ENCODE measurements at places on chromosomes 16 and 17. TPM values are rescaled to one million over a fixed set of nuclear protein-coding genes. Genes with fewer than 3 reads are reported as not detected.
A peak's percentile ranks its signal among the peaks of the same experiment; 100 is the strongest.

- DNase-seq: peak; percentile 94
- no peaks in the 10 kb centered on the region for H3K27me3 ChIP-seq
- H3K36me3 ChIP-seq: no peaks in the 10 kb centered on the region
- H3K4me3 ChIP-seq: peak overlapping the region; percentile 67
Measured at GRCh38 chr16:67936880-67937605, 393 bp upstream of the PSMB10 start.

DNA sequence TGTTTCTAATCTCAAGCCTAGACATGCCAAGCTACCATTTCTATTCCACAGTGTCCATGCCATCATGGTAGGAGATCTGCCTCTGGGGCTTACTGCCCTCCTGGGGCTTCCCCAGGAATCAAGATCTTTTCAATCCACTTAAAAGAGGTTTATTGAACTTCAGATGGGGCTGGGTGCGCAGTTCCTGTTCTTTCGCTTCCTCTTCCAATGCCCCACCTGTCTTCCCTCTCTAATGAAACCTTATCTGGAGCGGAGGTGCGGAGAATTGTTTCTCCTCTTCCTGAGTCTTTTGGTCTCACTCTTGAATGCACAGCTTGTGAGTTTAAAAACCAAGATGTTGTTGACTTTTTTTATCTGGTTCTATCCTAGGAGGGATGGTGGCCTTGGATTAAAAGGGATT lies 30.4 kb upstream of the METTL16 start:
- H3K4me1 ChIP-seq: peaks cover 28% of the 10 kb centered on the region
- peak overlapping the region; percentile 14 for H3K4me3 ChIP-seq
- no peaks in the 10 kb centered on the region for H3K27me3 ChIP-seq
- peak; percentile 58 for DNase-seq

- no peak for DNase-seq
- peaks cover 5% of the 10 kb centered on the region for H3K4me1 ChIP-seq
- H3K36me3 ChIP-seq: no peaks in the 10 kb centered on the region
Measured at GRCh38 chr17:28120766-28121165, 78.3 kb downstream of the NLK start.

CES1 gene
- total RNA-seq: 8.1 TPM

UBTF gene
- 89.3 TPM for total RNA-seq

- DNase-seq: no peak
- no peak overlapping the region for H3K27ac ChIP-seq
- H3K4me3 ChIP-seq: no peak overlapping the region
- no peaks in the 10 kb centered on the region for H3K4me1 ChIP-seq
Measured at GRCh38 chr16:78134944-78135619, 35.6 kb downstream of the WWOX start.

CORO6 gene
- total RNA-seq: 28.9 TPM

DNA sequence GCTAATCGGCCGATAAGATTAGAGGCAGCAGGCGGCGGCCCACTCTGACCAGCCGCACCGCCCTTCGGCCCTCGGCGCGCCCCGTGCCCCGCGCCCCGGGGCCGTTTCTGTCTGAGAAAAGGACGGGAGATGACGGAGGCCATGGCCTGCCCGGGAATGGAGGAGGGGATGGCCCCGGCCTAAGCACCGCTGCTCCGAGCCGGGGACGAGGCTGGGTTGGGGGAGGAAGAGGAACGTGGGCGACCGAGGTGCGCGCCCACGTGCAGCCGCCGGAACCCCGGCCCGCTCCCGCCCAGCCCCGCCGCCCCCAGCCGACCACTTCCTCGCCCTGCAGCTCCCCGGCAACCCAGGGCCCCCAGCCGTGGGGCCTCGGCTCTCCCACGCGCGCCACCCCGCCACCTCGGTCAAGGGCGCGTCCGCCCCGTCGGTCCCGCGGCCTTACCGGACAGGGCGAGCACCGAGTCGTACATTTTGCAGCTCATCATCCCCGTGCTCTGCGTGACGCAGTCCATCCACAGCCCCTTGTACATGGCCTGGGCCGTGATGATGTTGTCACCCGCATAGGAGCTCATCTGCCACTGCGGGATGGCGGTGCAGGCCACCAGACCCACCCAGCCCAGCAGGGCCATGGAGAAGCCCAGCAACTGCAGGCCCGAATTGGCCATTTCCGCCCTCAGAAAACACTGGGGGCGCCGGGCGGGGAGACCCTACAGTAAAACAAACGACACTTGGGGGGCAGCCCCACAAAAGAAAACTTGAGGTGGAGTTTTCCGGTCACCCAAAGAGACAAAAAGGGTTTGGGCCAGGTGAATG lies 693 bp downstream of the CLDN7 start:
- peaks cover 24% of the 10 kb centered on the region for H3K36me3 ChIP-seq
- H3K4me3 ChIP-seq: peak overlapping the region; percentile 57
- peak; percentile 64 for DNase-seq
- peaks cover 31% of the 10 kb centered on the region for H3K4me1 ChIP-seq
- peaks cover 10% of the 10 kb centered on the region for H3K27me3 ChIP-seq
- H3K27ac ChIP-seq: peak overlapping the region; percentile 82

KRT39 gene
- not detected for total RNA-seq

TMEM88 gene
- 10.5 TPM for total RNA-seq

GRCh38 chr17:64653325-64653984 lies 8.7 kb downstream of the SMURF2 start:
- no peaks in the 10 kb centered on the region for H3K36me3 ChIP-seq
- no peak for DNase-seq
- H3K4me3 ChIP-seq: no peak overlapping the region
- H3K4me1 ChIP-seq: no peaks in the 10 kb centered on the region
- no peaks in the 10 kb centered on the region for H3K27me3 ChIP-seq
- H3K27ac ChIP-seq: no peak overlapping the region

- no peaks in the 10 kb centered on the region for H3K36me3 ChIP-seq
- no peaks in the 10 kb centered on the region for H3K4me1 ChIP-seq
- no peaks in the 10 kb centered on the region for H3K27me3 ChIP-seq
Measured at GRCh38 chr16:64174327-64174726, 947.5 kb downstream of the CDH11 start.

MIEF2 gene
- total RNA-seq: 24.8 TPM

DNA sequence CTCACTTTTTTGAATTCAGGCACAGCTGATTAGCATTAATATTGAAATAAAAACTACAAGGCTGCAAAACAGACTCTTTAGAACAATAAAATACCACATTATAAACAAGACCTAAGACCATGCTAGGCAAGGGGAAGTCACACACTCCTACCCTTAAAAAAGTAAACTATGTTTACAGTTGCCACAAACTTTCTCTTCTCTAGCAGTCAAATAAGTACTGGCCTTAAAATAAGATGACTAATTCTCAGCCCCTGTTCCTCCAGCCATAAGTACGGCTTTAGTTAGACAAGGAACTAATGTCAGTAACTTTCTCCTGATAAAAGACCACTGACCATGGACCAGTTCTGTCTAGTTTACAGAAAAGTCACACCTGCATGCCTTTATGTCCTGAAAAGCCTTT lies 19.5 kb upstream of the CPHXL start:
- no peak overlapping the region for H3K4me3 ChIP-seq
- H3K27me3 ChIP-seq: no peaks in the 10 kb centered on the region
- DNase-seq: no peak
- no peaks in the 10 kb centered on the region for H3K36me3 ChIP-seq

DNA sequence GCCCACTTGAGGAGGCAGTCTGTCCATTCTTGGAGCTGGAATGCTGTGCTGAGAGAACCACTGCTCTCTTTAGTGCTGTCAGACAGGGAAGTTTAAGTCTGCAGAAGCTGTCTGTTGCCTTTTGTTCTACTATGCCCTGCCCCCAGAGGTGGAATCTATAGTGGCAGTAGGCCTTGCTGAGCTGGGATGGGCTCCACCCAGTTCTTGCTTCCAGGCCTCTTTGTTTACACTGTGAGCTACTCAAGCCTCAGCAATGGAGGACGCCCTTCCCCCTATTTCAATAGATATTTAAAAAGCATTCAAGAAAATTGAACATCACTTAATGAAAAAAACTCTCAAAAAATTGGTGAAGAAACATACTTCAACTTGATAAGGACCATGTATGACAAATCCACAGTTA lies 313.5 kb downstream of the PHKB start:
- H3K27me3 ChIP-seq: no peaks in the 10 kb centered on the region
- no peaks in the 10 kb centered on the region for H3K36me3 ChIP-seq
- no peak overlapping the region for H3K4me3 ChIP-seq
- DNase-seq: no peak
- no peak overlapping the region for H3K27ac ChIP-seq
- no peaks in the 10 kb centered on the region for H3K4me1 ChIP-seq

DNA sequence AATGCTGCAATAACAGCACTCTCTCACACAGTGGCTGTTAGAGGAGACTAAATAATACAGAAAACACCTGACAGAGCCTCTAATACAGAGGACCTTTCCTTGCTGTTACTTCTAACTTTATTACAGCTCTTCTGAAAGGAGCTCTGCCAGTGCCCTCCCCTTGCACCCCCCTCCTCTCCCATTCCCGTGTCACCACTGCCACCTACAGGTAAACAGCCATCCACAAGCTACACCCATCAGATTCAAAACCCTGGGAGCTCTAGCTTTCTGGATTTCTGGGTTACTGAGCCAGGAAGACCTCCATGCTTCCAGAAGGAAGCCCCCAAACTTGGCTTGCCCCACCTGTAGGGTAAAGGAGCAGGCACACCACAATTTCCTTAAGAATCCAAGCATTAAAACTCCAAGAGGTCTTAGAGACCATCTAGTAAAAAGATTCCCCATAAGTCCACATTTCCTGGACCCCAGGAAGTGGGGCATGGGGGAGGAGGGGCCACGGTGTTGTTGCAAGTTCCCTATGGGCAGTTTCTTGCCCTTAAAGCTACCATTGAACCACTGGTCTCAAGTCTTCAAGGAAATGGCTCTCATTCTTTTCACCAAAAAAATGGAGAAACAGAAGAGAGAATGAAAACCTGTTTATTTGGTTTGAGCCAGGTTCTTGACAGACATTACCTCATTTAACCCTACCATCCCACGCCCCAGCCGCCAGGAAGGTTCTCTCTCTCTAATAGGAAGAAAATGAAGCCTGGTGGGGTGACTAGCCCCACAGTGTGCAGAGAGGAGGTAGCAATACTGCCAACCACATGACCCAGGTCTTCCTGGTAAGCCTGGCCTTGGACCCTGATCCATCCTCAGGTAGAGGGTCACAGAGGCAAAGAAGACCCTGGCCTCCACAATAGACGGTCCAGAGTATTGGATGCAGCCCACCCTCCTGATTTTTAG lies 52.8 kb downstream of the TOM1L2 start:
- no peaks in the 10 kb centered on the region for H3K4me1 ChIP-seq
- no peak overlapping the region for H3K4me3 ChIP-seq
- no peaks in the 10 kb centered on the region for H3K27me3 ChIP-seq
- peak; percentile 62 for DNase-seq

DNA sequence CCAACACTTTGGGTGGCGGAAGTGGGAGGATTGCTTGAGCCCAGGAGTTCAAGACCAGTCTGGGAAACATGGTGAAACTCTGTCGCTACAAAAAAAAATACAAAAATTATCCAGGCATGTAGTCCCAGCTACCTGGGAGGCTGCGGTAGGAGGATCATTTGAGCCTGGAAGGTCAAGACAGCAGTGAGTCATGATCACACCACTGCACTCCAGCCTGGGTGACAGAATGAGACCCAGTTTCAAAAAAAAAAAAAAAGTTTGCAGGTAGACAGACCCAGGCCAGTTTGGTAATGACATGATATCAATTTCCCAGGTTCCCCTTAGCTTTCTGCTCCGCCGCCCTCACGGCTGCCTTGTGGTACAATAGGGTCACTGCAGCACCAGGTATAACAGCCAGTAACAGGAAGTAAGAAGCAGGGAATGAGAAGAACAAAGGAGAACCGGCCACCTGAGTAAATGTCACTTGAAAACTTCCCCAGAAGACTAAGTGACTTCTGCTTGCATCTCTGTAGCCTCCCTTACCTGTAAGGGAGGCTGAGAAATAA lies 201.2 kb upstream of the HSBP1 start:
- H3K36me3 ChIP-seq: no peaks in the 10 kb centered on the region
- no peak overlapping the region for H3K27ac ChIP-seq
- no peaks in the 10 kb centered on the region for H3K27me3 ChIP-seq
- DNase-seq: no peak
- no peaks in the 10 kb centered on the region for H3K4me1 ChIP-seq

DNA sequence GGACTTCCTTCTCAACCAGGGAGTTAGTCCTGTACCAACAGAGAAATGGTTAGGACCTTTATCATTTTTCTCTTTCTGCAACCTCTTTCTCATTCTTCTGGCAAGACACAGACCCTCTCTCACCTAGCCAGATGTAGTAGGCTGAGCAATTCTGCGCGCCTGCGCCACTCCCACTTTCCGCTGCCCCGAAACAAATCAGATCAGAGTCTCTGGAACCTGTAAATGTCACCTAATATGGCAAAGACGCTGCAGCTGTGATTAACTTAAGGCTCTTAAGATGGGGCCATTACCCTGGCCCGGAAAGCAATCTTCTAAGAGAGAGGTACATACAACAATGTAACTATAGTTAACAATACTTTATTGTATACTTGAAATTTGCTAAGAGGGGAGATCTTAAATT lies 94.3 kb upstream of the ASIC2 start:
- no peak for DNase-seq
- no peaks in the 10 kb centered on the region for H3K36me3 ChIP-seq
- H3K27me3 ChIP-seq: no peaks in the 10 kb centered on the region
- no peak overlapping the region for H3K4me3 ChIP-seq
- no peaks in the 10 kb centered on the region for H3K4me1 ChIP-seq
- H3K27ac ChIP-seq: no peak overlapping the region

PPM1E gene
- total RNA-seq: not detected

DNA sequence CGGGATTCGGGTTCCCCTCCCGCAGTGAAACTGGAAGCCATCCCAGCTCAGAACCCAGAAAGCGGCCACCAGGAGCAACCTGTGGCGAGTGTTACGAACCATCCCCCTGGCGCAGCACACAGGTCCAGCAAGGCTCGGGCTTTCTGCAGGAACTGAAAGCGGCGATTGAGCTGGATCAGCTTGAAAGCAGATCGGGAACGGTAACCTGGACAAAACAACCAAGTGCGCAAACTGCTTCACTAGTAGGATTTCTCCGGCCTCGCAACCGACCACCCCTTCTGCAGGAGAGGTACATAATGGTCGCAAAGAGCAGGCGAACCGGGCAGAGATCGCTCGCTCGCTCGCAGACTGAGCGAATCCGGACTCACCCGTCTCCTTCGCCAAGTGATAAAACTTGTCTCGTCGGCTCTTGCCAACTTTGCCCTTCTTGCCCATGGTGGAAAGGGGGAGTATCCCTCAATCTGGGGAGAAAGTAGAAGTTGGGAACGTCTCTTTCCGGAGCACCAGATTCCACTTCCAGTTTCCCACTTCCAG lies 696 bp upstream of the PSMC5 start:
- peaks cover 65% of the 10 kb centered on the region for H3K36me3 ChIP-seq
- no peaks in the 10 kb centered on the region for H3K27me3 ChIP-seq
- H3K27ac ChIP-seq: peak overlapping the region; percentile 90
- no peak for DNase-seq
- peak overlapping the region; percentile 76 for H3K4me3 ChIP-seq

DNA sequence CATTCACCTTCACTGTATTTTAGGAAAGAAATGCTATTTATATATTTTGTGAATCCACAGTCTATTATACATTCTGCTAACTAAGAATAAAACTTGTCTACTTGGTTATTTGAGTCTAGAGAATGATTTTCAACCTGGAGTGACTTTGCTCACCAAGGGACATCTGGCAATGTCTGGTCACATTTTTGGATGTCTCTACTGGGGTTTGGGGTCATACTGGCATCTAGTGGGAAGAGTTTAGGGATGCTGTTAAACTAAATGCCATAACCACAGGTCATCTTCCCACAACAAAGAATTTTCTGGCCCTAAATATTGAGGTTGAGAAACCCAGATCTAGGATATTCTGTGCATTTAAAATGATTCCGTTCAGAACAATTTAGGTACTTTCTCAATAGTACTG lies 26.0 kb downstream of the KCNJ16 start:
- H3K36me3 ChIP-seq: no peaks in the 10 kb centered on the region
- DNase-seq: no peak
- no peaks in the 10 kb centered on the region for H3K4me1 ChIP-seq
- H3K27ac ChIP-seq: no peak overlapping the region

SNAI3 gene
- total RNA-seq: not detected

Data from Peyer's patch (tissue), 4 donors.